ENCODE measurements at places on chromosomes 7 and 10. TPM values are rescaled to one million over a fixed set of nuclear protein-coding genes. Genes with fewer than 3 reads are reported as not detected.

ANKRD61 gene
- 3.4 TPM for polyA plus RNA-seq

GIMAP4 gene
- 26.3 TPM for polyA plus RNA-seq

CLCN1 gene
- polyA plus RNA-seq: 0.35 TPM

LIPN gene
- not detected for polyA plus RNA-seq

CYTH3 gene
- polyA plus RNA-seq: 35.4 TPM

ITPRID1 gene
- not detected for polyA plus RNA-seq

PDIA4 gene
- 175 TPM for polyA plus RNA-seq

OLAH gene
- 0.96 TPM for polyA plus RNA-seq

GRID1 gene
- 1.1 TPM for polyA plus RNA-seq

CCSER2 gene
- polyA plus RNA-seq: 31.4 TPM

HMX2 gene
- 0.75 TPM for polyA plus RNA-seq

DNA sequence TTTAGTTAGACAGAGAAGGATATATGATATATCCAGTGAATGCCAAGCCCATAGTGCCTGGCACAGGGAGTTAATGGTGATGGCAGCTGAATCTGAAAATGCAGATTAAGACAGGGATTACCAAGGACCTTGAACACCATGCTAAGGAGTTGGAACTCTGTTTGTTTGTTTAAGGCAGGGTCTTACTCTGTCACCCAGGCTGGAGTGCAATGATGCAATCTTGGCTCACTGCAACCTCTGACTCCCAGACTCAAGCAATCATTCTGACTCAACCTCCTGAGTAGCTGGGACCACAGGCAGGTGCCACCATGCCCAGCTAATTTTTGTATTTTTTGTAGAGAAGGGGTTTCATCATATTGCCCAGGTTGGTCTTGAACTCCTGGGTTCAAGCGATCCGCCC is 1.6 kb downstream of the AKR1D1 start:
- no peak for DNase-seq

DNA sequence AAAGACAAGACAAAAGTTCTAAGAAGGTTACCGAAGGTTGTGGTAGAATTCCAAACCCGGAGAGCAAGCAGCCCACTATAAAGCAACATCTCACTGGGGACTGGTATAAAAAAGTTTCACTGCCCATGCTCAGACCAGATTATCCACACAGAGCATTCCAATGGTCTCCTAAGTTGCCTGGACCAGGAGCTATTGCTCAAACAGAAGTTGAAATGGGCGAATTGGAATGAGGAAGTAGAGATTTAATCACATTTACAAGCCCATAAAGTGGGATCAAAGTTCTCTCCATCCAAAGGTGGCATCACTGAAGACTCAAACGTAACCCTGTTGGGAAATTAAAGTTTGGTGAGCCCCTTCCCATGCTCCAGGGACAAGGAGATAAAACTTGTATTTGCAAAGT is 19.8 kb downstream of the OR2F1 start:
- no peak for DNase-seq

- DNase-seq: no peak
Measured at GRCh38 chr10:120996456-120997034, 145.4 kb downstream of the WDR11 start.

DNA sequence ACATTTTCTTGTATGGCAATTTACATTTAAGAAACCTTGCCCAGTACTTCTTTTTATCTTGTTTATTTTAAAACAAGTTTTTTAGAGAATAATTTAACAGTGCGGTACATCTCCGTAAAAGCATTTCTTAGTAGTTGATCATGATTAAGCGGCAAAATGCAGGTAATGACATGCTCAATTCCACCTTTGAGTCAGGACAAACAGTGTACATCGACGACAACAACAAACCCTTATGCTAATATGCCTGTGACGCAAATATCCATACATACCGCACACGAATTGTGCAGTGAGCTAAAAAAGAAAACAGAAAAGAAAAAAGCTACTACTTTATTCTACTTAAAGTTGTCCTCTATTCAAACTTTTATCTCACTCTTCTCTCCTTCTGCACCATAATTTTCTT is 1.9 kb downstream of the MAGI2 start:
- no peak for DNase-seq

DNA sequence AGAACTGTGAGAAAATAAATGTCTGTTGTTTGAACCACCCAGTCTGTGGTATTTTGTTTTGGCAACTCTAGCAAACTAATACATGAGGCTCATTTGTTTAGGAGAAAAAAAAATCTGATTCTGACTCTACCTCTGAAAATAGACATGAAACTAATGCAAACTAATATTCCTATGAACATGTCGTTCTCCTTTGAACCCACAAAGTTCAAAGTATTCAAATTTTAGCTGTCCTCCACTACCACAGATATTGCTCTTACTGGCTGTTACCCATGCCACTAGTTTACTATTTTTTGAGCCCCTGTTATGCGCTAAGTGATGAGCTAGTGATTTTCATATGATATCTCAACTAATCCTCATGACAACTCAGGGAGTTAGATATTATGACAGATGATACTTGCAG is 58.8 kb upstream of the ZNF804B start:
- DNase-seq: no peak

DNA sequence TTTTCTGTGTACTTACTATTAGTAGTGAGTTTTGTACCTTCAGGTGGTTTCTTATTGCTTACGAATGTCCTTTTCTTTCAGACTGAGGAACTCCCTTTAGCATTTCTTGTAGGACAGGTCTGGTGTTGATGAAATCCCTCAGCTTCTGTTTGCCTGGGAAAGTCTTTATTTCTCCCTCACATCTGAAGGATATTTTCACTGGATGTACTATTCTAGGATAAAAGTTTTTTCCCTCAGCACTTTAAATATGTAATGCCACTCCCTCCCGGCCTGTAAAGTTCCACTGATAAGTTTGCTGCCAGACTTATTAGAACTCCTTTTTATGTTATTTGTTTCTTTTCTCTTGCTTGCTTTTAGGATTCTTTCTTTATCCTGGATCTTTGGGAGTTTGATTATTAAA is 1.7 kb upstream of the CYCS start:
- no peak for DNase-seq

GRCh38 chr10:95428701-95429100 is 132.5 kb downstream of the SORBS1 start:
- DNase-seq: no peak

DNA sequence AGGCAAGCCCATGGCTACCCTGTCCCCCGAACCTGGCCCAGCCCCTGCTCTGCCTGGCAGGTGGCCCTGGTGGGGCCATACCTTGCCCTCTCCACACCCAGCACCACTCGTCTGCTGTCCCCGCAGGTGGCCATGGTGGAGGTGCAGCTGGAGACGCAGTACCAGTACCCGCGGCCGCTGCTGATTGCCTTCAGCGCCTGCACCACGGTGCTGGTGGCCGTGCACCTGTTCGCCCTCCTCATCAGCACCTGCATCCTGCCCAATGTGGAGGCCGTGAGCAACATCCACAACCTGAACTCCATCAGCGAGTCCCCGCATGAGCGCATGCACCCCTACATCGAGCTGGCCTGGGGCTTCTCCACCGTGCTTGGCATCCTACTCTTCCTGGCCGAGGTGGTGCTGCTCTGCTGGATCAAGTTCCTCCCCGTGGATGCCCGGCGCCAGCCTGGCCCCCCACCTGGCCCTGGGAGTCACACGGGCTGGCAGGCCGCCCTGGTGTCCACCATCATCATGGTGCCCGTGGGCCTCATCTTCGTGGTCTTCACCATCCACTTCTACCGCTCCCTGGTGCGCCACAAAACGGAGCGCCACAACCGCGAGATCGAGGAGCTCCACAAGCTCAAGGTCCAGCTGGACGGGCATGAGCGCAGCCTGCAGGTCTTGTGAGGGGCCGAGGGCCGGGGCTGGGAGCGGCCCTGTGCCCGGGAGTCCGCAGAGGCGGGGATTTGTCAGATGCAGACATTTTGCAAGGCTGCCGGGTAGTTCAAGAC is 13.2 kb downstream of the ORAI2 start:
- no peak for DNase-seq

DNA sequence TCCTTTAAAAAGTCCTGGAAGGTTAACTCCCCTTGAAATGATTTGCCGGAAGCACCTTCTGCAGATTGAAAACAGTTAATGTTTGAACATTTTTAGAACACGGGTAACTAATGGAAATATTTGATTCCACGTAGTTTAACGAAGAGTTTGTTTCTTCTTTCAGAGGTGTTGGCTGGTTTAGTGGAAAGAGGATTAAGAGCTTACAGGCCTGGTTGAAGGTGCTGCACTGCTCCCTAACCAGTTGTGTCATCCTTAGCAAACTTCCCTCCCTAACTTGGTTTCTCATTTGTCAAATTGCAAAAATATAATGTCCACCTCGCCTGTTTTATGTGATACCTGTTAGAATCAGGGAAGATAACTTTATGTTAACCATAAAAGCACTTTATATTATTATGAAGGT is 243.0 kb upstream of the FZD8 start:
- DNase-seq: no peak

DNA sequence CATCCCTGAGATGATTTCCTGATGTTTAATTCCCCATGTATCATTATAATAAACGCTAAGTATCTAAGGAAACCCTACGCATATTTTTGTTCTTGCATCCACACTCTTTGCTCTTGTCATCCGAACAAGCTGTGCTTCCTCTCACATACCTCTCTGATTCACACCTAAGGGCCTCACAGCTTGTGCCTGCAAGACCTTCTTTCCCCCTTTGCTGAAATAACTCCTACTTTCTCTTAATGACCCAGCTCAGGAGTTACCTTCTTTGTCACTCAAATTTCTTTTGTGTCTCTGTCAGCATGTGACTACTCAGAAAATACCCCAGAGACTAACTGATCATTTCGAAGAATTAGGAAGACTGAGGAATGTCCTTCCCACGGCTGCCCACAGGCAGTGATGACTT is 209.3 kb upstream of the IMMP2L start:
- DNase-seq: no peak

- DNase-seq: no peak
Measured at GRCh38 chr7:5514440-5515035, 90.9 kb upstream of the TNRC18 start.

GRCh38 chr10:14433147-14433546 is 102.4 kb upstream of the FRMD4A start:
- no peak for DNase-seq

DNA sequence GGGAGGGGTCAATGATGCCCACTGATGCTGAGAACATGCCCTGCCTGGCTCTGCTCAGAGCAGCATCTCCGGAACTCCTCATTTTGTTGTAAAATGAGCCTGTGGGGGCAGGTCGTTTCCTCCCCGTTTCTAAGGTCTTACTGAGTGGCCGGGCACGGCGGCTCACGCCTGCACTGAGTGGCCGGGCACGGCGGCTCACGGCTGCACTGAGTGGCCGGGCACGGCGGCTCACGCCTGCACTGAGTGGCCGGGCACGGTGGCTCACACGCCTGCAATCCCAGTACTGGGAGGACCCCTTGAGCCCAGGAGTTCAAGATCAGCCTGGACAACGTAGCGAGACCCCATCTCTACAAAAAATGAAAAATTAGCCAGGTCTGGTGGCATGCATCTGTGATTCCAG is 39.0 kb upstream of the FOXL3 start:
- DNase-seq: no peak

DNA sequence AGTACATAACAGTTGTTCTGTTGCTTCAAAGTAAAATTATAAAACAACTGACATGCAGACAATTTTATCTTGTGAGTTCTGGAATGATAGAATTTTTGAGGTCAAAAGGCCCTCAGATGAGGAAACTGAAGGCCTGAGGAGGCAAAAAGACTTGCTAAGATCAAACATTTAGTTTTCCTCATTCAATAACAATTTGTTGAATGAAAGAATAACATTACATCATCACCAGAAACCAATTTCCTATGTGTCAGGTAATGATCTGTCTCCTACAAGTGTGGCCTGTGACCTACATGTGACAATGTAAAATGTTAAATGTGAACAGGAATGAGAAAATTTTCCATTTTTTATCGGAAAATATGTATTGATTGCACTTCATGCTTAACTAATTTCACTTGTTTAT is 16.6 kb upstream of the ASB4 start:
- no peak for DNase-seq
